Right renal cortex interstitium (tissue), 3 donors: ENCODE measurements at places on chromosomes 11 and 22. TPM values are rescaled to one million over a fixed set of nuclear protein-coding genes. Genes with fewer than 3 reads are reported as not detected.
A peak's percentile ranks its signal among the peaks of the same experiment; 100 is the strongest.

C22orf15 gene
- polyA plus RNA-seq: 2.5 TPM

OR52K2 gene
- not detected for polyA plus RNA-seq

RIMBP3C gene
- polyA plus RNA-seq: 0.40 TPM

CSKMT gene
- polyA plus RNA-seq: 5.6 TPM

CALCA gene
- 11.1 TPM for polyA plus RNA-seq

SYCE3 gene
- not detected for polyA plus RNA-seq

MRGPRF gene
- 22.7 TPM for polyA plus RNA-seq

TRIM6 gene
- polyA plus RNA-seq: 15.8 TPM

SPDYC gene
- not detected for polyA plus RNA-seq

MCAM gene
- 51.6 TPM for polyA plus RNA-seq

CNIH2 gene
- 2.6 TPM for polyA plus RNA-seq

MRGPRX3 gene
- not detected for polyA plus RNA-seq

APOBEC3H gene
- not detected for polyA plus RNA-seq

FXYD2 gene
- polyA plus RNA-seq: 491 TPM

HBG1 gene
- polyA plus RNA-seq: 5.8 TPM

GPR152 gene
- not detected for polyA plus RNA-seq

MPZL3 gene
- polyA plus RNA-seq: 6.1 TPM

- DNase-seq: no peak
These were observed 23.4 kb downstream of the GTPBP1 start for GRCh38 chr22:38728871-38729796.

DNA sequence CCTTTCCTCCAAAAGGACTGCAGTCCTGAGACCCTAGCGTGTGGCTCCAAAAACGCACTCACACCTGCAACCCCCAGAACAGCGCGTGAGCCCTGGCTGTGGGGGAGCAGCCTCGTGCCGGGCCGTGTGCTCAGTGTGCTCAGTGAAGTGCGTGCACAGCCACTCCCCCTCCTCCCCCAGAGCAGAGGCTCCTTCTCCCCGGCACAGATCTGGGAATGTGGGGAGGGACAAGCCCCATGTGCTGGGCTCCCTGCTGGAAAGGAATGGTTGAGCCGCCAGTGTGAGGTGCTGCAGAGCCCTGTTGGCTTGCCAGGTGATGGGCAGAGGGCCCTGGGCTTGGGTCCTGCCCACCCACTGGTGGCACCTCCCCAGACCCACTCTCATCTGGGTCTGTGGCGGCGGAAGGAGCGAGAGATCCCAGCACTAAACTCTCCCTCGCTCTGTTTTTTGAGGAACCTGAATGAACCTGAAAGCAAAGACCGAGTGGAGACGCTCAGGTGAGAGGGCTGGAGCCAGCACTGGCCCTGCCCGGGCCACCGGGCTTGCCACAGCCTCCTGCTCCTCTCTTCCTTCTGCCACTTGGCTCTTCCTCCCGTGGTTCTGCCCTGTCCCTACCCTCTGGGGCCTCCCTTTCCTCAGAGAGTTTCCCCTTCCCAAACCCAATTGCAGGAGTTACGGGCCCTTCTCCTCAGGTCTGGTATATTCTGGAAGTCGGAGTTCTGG lies 9.0 kb downstream of the RCOR2 start:
- DNase-seq: no peak

DNA sequence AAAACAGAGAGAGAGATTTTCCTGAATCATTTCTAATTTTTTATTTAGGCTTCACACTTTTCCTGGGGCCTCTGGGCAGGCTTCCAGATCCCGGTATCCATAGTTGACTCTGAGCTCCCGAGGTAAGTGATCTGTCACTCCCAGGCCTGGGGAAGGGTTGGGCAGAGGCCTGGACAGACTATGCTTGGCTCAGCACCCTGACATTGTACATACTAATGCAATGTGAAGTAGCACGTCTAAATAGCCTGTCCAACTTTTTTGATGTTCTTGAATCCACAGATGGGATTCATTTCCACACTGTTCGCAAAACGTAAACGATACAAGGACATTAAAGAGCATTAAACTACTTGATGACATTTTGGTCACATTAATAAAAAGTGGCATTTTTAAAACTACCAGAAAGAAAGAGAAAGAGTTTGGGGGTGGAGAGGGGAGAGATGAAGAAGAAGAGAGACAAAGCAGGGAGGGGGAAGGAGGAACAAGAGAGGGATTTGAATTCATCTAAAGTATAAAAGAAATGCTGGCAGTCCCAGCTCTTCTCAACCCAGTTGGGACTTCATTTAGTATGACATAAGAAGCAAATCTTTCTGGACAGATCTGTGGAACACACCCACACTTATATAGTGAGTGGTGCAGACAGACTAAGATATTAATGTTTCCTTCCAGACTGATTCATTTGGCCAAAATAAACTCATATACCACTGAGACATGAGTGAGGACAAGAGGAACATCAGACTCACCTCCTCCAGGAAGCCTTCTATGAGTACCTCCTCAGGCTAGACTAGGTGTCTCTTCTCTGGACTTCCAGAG lies 514.2 kb downstream of the SOX6 start:
- DNase-seq: no peak

GRCh38 chr11:65362320-65362931 lies 7.9 kb downstream of the TIGD3 start:
- DNase-seq: no peak

DNA sequence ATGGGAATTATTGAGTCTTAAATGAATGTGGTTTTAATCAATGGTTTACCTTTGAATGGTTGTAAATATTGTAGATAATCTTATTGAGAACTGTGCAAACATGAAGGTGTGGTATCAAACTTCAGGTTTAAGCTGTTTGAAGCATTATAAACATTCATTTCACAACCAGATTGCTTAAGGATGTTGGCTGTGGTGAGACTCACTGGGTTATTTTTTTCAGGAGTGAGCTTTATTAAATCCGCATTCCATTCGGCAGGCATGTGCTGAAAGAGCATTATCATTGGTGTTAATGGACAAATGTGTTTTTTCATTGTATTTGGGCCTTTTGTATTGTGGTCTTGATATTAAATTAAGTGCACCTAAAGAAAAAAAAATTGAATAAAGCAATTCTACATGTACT lies 9.7 kb downstream of the MMP3 start:
- DNase-seq: no peak

GRCh38 chr11:105612771-105613170 lies 2.9 kb downstream of the GRIA4 start:
- DNase-seq: no peak

DNA sequence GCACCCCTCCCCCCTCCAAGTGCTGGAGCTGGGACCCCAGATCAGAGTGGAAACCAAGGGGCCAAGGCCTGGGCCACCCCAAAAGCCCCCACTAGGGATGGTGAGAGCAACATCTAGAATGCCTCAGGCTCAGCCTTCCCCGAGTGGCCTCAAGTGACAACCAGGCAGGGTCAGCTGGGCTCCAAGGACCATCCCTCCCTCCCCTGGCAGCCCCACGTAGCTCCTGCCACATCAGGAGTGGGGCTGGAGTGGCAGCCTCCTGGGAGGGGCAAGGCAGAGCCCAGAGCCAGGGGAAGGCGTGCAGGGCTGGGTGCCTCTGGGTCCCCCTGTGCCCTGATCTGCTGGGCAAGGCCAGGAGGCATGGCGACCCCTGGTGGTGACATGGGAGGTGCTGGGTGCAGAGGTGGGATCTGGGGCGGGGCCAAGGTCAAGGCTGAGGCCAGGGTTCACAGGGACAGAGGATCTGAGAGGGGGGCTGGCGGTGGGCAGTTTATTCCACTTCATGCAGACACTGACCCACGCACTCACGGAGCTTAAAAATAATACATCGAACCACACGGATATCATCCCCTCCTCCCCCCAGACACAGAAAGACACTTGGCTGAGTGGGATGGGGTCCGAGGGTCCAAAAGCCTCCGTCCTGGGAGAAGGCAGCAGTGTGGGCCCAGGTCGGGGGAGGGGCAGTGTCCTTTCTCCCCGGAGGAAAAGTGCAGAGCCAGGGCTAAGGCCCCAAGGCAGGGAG lies 15.8 kb upstream of the EHD1 start:
- DNase-seq: no peak

- peak; percentile 56 for DNase-seq
These were observed at the start of gene ST3GAL4 for GRCh38 chr11:126355324-126355925. Gene ST3GAL4 (plus strand): TSS chr11:126355686. CDS start chr11:126406156, 50,470 bp downstream.

GRCh38 chr11:75470476-75471080 lies 37.6 kb upstream of the KLHL35 start:
- DNase-seq: no peak

DNA sequence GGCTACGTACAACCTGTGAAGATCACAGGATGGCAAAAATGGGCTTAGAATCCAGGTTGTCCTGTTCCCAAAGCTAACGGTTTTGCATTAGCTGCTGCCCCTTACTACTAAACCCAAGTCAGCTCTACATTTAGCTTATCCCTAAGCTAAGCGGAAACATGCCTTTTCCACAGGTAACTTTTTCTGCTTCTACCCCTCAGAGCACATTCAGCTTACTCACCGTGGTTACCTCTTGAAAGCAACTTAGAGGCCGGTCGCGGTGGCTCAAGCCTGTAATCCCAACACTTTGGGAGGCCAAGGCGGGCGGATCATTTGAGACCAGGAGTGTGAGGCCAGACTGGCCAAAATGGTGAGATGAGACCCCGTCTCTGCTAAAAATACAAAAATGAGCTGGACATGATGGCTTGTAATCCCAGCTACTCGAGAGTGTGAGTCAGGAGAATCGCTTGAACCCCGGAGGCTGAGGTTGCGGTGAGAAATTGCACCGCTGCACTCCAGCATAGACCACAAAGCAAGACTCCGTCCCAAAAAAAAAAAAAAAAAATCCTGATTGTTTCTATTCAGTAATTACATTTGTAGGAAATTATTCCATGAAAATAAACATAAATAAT lies 790 bp upstream of the TMEM41B start:
- no peak for DNase-seq

DNA sequence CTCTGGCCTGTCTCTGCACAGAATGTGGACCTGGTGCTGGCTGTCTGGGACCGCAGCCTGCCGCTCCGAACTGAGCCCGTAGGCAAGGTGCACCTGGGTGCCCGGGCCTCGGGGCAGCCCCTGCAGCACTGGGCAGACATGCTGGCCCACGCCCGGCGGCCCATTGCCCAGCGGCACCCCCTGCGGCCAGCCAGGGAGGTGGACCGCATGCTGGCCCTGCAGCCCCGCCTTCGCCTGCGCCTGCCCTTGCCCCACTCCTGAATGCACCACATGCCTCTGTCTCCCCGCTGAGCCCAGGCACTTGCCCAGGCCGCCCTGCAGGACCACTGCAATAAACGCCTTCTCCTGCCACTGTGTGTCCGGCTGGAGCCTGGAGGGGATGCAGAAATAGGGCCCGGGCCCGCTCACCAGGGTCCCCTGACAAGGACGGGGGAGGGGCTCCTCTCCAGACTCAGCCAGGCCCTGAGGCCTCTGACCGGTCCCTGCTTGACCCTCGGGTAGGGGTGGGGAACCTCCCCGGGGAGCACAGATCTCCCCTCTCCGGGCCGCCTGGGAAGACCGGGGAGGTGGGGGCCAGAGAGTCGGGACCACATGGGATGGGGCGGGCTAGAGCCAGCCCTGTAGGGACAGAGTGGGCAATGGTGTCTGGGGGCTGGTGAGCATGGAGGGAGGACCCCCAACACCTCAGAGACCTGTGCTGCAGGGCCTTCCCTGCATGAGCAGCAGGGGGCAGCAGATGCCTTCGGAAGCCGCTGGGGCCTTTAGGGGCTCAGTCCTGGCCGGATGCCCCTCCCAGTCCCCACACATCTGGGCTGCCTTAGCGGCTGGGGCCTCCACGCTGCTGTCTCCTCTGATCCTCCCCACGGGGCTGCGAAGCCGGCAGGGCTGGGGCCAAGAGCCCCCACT lies 1.4 kb upstream of the TNNI2 start:
- DNase-seq: no peak

- DNase-seq: no peak
These were observed 258.9 kb downstream of the BUD13 start for GRCh38 chr11:116513894-116514293.

DNA sequence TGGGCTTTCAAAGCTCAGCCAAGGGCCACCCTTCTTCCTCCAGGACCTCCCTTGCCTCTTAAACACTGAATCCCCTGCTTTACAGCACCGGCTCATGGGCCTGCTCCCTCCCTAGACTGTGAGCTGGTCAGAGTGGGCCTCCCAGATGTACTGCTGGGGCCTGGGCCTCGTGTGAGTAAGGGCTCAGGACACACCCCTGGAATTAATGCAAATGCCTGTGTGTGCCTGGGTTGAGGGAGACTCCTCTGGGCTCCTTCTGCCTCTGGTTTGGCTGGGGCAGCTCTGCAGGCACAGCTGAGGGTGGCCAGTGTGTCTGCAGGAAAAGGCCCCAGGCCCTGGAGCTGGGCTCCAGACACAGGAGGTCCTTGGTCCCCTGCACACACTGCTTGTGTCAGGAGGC lies 24.2 kb downstream of the ALX4 start:
- no peak for DNase-seq

- no peak for DNase-seq
These were observed 157.4 kb downstream of the COMMD9 start for GRCh38 chr11:36131721-36132397.

GRCh38 chr11:8930456-8931175 lies 2.1 kb downstream of the C11orf16 start:
- DNase-seq: no peak

DNA sequence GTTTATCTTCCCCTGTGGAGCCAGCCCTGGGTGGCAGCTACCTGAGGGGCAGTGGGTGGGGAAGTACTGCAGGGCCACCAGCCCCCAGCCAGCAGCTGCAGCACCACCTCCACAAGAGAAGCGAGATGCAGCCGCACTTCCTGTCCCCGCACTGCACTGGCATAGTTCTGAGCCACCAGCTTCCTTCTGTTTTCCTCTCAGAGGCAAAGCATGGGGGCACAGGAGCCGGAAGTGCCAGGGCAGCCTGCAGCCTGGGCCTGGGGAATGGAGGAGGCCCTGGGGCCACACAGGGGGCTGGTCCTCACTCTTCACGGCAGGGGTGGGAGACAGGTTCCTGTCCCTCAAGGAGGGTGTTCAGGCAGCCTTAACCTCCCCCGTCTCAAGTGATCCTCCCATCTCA lies 11.9 kb upstream of the SH3BP1 start:
- no peak for DNase-seq

DNA sequence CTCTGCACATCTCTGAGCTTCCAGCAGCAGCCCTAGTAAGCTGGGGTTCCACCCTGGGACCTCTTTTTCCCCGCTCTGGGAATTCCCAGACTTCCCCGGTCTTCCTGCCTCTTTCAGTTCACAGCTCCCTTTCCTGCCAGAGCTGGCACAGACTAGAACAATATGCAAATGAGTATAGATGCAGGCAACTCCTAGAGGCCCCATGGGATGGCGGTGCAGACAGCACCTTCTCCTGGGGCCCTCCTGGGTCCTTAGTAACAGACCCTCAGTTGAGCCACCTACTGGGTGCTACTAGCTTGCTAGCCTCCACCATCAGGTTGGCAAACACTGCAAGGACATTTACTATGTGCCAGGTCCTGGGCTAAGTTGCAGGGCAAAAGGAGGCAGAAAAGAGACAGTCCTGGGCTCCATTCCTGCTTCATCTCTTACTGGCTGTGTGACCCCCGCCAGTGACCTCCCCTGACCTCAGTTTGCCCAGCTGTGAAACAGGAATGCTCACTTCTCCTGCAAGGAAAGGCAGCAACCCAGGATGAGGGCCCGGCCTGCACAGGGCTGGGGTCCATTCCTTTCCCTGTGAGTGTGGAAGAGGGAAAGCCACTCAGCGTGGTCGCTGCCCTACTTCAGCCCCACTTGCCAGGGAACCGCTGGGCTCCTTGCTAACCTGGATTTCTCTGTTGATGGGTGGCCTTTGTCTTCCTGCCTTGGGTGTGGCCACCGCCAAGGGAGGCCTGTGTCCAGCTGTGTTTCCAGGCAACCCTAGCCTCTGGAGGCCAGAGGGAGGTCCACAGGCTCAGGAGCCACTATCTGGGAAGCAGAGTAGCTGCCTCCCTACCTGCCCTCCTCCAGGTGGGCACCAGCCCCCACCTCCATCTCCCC lies 7.3 kb downstream of the RELT start:
- no peak for DNase-seq

- no peak for DNase-seq
These were observed 73.1 kb upstream of the GDPD4 start for GRCh38 chr11:77374611-77375031.

- DNase-seq: no peak
These were observed 346 bp downstream of the FJX1 start for GRCh38 chr11:35618497-35619115.
